ENCODE measurements at places on chromosomes 5 and 9.

GRCh38 chr5:168592014-168592368, 12.8 kb upstream of the PANK3 start:
- no peak for DNase-seq

- DNase-seq = no peak
Observed at GRCh38 chr9:137312852-137313325, 10.8 kb upstream of the NRARP start.

DNA sequence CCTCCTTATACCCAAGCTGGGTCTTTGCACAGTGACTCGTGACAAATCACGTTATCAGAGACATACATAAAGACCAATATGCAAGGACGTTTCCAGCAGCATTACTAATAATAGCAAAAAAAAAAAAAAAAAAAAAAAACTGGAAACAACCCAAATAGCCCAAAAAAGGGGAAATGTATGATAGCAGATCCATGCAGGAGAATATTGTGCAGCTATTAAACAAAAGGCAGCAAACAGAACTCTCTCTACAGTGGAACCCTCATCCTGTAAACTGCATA, 37.7 kb downstream of the C5orf15 start:
- DNase-seq = no peak

- DNase-seq = no peak
Observed at GRCh38 chr9:100720922-100721321, 143.0 kb downstream of the CAVIN4 start.

GRCh38 chr5:134543820-134544614, 18.5 kb downstream of the JADE2 start:
- no peak for DNase-seq

- no peak for DNase-seq
Observed at GRCh38 chr9:83061036-83061435, 1.9 kb downstream of the RASEF start.

- DNase-seq = no peak
Observed at GRCh38 chr9:84935528-84936117, 266.1 kb downstream of the NTRK2 start.

DNA sequence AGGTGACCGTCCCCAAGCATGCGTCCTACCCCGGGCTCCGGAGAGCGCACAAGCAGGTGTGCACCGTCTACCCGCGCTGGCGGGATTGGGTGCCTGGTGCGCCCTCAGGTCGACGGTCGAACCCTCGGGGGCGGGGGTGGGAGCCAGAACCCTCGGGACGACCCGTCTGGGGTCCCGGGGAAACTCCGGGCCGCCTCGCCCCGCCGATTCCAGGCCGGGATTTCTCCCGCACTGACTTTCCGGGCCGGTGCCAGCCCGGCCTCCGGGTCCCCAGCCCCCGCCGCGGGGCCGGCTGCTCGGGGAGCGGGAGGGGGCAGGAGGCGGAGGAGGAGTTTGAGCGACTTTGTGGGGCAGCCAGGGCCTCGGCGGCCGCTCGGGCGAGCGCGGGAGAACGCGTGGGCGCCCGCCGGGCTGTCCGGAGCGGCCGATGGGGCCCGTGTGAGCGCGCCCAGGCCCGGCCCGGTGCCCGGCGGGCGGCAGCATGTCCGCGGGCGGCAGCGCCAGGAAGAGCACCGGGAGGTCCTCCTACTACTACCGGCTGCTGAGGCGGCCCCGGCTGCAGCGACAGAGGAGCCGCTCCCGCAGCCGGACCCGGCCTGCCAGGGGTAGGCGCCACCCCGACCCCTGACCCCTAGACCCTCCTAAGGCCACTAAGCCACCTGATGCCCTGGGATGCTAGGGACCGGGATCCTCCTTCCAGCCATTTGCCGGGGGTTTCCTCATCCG, at the start of gene DAB2IP:
Gene DAB2IP, plus strand, starts transcription at position 340 of the 726 bp plus-strand sequence. Its CDS starts 142 bp downstream, at position 482.
- DNase-seq = peak; percentile 47

GRCh38 chr5:93585767-93586385, 2.9 kb downstream of the NR2F1 start:
- no peak for DNase-seq

DNA sequence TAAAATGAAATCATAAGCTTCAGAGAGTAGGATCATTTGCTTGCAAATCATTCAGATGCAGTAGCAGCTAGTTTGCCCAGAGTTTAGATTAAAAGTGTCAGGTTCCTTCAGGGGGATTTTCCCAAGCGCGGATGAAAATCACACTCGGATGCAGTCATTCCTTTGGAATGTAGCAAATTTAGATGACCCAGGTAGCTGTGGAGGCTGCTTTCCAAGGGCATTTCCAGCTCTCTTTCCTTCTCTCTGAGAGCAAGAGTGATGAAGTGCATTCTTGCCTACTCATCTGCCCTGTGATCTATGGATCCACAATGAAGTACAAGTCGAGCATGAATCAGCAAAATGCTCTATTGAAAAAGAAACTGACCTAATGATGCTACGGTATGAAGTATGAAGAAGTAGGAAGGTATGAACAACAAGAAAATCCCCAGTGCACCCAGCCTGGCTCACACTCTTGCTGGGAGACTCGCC, 200.2 kb downstream of the PLK2 start:
- DNase-seq = no peak

DNA sequence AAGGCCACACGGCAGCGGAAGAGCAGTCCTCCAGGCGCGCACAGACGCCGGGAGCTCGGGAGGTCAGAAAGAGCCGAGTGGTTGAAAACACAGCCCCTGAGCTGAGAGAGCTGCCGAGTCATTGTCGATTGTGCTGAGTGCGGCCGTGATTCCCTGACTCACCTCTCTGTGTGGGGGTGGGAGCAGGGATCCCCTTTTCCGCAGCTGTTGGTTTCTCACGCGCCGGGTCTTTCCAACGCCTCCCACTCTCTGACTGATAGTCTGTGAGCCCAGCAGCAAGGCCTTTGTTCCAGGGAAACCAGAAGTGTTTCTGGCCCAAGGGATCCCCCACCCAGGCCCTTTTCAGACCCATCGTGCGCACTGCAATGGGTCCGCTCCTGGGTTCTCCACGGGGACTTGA, 97.3 kb downstream of the MRPL36 start:
- no peak for DNase-seq

- no peak for DNase-seq
Observed at GRCh38 chr5:101370181-101370580, 467.1 kb upstream of the ST8SIA4 start.

DNA sequence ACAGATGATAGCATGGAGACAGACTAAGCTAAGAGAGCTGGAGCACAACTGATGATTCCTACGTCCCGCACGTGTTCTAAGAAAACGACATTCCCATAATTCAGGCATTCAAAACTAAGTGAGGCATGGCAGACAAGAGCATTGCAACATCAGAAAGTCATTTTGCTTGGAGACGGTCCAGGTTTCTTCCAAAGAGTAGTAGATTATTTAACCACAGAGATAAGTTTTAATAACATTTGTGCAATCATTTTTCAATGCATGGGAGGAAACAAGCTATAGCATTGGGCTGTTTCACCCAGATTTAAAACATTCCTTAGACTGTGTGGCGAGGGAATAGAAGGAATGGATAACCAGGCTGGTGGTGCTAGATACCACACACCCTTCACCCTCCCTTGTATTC, 117.2 kb downstream of the APBA1 start:
- no peak for DNase-seq
